ENCODE measurements at places on chromosomes 3 and 15.

- DNase-seq: peak; percentile 65
These were observed 1.1 kb downstream of the CELSR3 start for GRCh38 chr3:48661501-48662144.

- DNase-seq: no peak
These were observed 29.0 kb downstream of the CCR3 start for GRCh38 chr3:46271209-46271745.

- no peak for DNase-seq
These were observed 148.8 kb downstream of the GABRG3 start for GRCh38 chr15:27119695-27120266.

DNA sequence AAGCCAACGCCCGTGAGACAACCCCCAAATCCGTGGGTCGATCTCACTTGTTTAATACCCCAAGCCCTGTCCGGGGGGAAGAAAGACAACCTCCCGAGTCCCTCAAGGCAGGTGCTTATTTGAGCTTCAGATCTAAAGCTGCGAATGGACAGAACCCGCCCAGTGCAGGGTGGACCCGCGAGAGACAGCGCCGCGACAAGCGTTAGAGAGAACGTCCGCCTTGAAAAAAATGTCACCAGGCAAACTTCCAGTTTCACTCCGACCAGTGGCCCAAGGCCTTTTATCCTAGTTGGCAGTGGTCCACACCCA, 740 bp upstream of the OXSR1 start:
- DNase-seq: no peak

DNA sequence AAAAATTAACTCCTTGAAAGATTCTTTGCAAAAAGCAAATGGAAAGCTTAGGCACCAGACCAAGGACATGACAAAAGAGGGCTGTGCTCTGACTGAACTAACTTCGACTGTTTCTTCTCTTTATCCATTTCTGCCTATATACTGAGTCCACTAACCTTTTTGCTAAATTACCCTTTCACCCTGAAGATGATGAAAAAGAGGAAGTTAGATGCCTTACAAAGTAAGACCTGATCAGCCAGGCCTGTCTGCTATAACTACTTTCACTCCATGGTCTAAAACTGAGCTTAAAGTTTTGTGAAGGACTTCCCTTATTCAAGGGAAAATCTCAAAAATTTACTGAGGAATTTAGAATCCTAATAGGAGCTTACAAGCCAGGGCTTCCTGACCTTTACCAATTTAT, 6.2 kb upstream of the IGSF10 start:
- DNase-seq: no peak

DNA sequence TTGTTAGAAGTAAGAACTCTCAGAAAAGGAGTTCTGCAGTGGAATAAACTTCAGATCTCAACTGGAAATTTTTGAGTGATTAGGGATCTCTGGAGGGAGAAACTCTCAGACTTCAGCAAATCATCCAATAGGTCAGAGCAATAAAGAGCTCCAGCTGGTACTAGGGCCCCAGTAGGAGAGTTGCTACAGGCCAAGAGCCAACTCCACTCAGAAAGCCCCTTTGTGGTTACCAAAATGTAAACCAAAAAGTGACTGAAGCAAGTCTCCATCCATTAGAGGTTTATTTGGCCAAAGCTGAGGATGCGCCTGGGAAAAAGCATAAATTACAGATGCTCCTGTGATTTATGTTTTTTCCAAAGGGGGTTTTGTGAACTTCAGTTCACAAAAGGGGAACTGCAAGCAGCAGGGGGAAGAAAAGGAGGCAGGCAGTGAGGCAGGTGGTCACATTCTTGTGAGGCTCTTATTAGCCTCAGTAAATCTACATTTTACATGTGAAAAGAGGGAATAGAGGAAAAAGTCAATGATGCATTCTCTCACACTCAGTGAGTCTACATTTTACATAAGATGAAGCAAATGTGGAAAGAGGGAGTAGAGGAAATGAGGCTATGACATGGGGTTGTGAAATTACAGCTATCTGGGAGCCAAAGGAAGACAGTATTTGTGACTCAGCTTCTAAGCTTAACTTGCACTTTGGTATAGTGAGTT, 92.4 kb upstream of the DAZL start:
- no peak for DNase-seq

DNA sequence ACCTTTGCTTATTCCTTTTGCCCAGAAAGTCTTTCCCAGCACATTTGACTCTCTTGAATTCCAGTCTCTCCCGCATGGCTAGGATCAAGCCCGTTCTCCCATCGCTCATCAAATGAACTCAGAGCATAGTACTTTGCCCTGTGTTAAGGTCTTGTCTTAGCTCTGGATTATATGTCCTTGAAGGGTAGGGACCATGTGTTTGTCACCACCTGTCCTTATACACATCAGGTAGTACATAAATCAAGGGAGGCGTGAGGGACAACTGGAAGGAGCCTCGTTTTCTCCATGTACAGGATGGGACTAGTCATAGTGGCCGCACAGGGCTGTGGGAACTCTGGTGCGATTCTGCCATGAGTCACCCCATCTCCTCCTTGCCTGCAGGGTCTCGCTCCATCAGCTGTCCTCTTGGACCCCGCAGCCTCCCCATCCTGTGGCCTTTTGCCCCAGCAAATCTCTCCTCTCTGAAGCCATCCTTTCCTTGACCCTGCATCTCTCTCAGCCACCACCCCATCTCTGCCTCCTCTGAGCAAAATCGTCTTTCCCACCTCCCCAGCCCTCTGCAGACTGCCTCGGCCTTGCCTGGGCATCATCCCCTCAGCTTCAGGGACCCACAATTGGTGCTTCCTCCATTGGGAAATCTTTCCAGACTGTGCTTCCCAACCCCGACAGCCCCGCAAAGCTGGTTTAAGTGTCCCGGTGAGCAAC, 33.4 kb upstream of the RAB6B start:
- DNase-seq: no peak

All from activated T-cell treated with anti-CD3 and anti-CD28 coated beads for 1 hour (primary cell).